ENCODE measurements at places on chromosomes 12 and 14. TPM values are rescaled to one million over a fixed set of nuclear protein-coding genes. Genes with fewer than 3 reads are reported as not detected.
A peak's percentile ranks its signal among the peaks of the same experiment; 100 is the strongest.

Gene TMTC1
- 11.9 TPM for total RNA-seq

DNA sequence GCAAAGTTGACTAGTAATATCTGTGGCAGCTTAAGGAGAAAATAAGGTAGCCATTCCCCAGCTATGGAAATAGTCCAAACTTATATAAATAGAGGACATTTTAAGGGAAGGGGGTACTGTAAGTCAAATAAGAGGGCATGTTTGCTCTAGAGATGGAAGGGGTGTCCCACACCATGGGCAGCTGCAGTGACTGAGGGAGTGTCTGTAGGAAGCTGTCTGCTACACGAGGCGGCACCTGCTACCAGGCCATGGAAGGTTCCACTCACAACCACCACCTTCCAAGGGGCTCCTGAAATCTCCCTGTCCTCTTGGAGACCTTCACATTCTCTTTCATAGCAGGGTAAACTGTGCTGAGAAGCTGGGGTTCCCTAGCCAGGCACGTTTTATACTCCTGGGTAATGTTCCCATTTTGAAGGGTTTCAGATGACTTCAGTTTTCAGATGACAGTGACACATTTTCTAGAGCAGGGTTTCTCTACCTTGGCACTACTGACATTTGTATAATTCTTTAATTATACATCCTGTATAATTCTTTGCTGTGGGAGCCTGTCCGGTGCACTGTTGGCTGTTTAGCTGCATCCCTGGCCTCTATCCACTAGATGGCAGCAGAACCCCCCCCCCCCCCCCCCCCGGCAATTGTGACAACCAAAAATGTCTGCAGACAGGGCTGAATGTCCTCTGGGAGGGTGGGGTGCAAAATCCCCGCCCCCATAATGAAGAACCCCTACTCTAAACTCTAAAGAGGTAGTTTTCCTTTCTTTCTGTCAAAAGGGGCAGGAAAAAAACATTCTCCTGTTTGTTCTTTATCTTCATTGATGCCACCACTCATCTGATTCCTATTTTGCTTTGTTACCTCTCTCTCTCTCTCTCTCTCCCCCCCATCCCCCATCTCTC lies 11.6 kb upstream of the SMCO2 start:
- no peak for DNase-seq

DNA sequence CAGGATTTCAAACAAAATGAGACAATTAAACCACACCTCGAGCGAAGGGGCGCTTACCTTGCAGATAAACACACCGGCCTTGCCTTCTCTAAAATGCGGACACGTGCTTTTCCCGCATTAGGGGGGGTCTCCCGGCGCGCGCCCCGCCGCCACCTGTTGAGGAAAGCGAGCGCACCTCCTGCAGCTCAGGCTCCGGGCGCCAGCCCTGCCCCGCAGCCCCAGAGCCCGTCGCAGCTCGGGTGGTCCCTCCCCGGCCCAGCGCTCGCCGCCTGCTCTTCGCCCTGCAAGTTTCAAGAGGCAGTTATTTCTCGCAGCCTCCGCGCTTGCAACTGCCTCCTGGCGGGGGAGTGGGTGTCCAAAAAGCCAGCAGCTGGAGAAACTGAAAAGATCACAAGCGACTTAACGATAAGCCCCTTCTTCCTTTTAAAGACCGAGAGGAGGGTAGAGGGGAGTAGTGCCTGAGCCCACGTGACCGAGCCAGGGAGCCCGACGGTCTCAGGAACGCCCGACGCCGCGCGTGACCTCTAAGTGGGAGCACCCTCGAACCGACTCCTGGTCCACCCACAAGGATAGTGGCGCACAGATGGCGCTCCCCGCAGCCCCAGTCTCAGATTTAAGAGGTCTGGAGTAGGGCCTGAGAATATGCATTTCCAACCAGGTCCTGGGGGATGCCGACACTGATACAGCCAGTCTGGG lies at the start of gene ESR2:
ESR2 (minus strand) TSS at position 396 of the 696 bp plus-strand sequence. CDS start 11,386 bp downstream, outside the sequence.
- DNase-seq, result no peak

DNA sequence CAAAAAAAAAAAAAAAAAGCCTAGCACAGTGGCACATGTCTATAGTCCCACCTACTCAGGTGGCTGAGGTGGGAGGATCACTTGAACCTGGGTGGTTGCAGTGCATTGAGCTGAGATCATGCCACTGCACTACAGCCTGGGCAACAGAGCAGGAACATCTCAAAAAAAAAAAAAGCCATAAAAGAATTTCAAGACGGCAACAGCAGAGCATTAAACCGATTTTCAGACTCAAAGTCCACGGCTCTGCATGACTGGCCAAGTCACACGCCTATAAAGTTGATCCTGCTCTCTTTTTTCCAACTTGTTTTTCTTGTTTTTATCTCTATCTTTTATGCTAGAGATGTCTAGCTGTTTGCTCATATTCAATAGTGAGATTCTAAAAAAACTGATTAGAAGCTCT lies 45.3 kb downstream of the FBXO34 start:
- no peak for DNase-seq

DNA sequence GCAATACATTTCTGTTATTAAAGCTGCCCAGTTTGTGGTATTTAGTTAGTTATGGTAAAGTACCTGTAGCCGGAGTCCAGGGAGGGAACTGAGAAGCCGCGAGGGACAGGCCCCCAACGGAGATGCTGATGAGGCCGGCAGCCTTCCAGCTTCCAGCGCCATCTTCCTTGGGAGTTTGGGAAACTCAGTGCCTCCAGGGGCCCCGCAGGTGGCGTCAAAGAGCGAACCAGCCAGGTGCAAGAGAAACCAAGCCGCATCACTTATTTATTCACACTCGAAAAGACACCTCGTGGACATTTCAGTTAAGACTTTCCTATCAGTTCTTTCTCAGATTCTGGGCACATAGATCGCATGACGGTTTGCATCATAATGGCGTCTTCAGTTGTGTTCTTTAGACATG lies 216.6 kb downstream of the GLT1D1 start:
- DNase-seq, result no peak

- peak; percentile 8 for DNase-seq
Observed at GRCh38 chr14:91113829-91114078, at the start of gene DGLUCY. Gene DGLUCY, plus strand, starts transcription at chr14:91114073. Its CDS starts 46,222 bp downstream, at chr14:91160295.

DNA sequence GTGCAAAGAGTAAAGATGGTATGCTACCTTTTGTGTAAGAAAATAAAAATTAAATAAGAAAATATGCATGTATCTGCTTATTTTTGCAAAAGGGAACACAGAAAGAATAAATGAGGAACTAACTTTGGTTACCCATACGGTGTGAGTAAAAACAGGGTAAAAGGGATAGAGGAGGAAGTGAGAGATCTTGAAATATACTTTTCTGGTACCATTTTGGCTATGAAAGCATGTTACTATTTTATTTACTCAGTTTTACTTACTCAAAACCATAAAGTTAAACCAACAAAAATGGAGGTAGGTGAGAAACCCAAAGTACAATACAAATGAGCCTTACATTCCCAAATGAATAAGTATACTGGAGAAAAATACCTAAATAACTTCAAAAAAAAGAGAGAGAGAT lies 122.0 kb upstream of the EGLN3 start:
- DNase-seq, result no peak

Measured in NCI-H460 (cell line).